ENCODE measurements at places on chromosomes 13 and 19.

GRCh38 chr19:8626842-8627241 lies 3.6 kb upstream of the NFILZ start:
- no peak for DNase-seq

DNA sequence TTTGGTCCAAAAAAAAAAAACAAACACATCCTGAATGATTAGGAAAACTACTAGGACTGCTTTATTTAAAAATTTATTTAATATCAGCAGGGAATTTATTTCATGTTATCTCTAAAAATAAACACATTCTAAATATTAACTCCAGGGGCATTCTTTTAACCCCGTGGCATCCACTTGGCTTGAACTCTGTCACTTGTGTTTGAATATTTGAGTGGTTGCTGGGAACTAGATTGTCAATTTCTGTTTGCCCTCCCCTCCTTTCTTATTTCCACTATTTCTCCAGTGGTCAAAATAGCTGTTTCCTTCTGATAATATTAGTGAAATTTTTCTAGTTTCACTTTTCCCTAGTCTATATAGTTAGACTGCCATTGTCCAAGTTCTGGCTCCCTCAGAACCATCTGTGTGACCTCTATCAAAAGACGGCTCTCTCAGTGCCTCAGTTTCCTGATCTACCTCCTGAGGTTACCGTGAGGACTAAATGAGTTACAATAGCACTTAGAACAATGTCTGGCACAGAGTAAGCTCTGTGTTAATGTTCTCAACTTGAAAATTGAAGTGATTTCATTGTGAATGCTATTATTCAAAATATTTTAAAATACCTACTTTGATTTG lies 107.3 kb downstream of the FGF14 start:
- no peak for DNase-seq

DNA sequence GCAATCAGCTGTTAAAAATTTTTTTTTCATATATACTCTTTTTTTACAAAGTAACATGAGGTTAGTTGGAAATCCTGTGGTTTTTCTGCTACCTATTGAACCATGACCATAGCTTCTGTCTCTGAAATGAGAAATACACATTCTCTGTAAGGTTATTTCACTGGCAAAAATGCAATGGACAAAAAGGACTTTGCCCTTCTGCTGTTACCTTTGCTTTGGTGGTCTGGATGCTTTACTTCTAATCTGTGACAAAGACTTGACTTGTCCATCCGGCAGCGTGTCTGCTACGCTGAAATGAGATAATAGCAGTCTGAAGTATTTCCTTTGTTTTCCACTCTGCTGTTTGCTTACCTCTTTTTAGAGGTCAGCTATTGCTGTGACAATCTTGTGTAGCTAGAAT lies 412.8 kb downstream of the SLITRK6 start:
- no peak for DNase-seq

DNA sequence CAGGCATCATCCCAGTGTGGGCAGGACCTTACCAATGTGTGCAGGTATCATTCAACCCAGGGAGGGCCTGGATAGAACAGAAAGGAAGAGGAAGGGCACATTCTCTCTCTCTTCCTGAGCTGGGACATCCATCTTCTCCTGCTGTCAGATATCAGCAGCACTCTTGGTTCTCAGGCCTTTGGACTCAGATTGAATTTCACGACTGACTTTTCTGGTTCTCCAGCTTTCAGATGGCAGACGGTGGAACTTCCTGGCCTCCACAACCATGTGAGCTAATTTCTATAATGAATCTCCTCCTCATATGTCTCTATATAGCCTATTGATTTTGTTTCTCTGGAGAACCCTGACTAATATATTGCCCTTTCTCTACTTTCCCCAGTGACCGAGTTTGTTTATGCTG lies 77.3 kb downstream of the OLFM4 start:
- no peak for DNase-seq

DNA sequence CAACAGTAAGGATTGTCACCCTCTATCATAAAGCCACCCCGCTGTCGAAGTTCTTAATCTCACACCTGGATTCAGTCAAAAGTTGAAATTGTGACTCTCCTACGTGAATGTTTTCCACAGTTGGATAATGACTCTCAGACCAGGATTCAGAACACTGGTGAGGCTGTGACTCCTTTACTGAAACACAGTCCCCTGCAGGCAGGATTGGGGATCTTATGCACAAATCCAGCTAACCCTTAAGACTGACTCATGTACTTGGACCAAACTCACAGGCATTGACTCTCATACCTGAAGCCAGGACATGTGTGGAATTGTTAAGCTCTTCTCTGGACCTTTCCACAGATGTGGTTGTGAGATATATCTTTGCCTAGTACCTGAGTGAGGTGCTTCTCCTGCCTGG lies 46.8 kb downstream of the ZNF85 start:
- no peak for DNase-seq

DNA sequence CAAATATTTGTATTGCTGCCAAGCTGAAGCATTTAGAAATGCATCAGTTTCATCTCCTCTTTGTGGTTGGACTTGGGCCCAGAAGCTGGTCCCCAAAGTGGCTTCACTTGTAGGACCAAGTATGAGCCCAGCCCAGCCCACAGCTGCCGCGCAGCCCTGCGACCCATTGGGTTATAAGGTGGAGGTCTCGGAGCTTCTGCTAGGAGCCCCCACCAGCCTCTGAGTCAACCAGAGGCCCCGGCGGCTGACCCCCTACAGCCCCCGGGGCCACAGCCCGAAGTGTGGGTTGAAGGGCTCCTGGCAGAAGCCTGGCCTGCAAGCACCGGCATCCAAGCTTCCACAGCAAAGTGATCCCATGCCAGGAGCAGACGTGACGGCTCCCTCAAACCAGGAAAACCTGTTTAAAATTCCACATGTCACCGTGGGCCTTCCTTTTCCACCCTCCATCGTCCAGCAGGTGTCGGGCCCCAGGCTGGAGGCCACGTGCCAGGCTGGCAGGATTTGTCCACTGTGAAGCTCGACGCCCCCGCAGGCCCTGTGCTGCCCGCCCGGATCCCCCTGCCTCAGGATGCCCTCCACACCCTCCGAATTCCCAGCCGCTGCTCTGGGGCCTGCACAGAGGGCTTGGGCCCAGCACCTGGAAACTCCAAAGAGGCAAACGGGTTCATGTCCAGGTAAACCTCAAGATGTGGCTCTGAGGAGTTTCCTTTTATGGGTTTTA lies 54.7 kb downstream of the C13orf46 start:
- no peak for DNase-seq

GRCh38 chr13:43848001-43848649 lies 31.4 kb downstream of the CCDC122 start:
- DNase-seq: no peak

DNA sequence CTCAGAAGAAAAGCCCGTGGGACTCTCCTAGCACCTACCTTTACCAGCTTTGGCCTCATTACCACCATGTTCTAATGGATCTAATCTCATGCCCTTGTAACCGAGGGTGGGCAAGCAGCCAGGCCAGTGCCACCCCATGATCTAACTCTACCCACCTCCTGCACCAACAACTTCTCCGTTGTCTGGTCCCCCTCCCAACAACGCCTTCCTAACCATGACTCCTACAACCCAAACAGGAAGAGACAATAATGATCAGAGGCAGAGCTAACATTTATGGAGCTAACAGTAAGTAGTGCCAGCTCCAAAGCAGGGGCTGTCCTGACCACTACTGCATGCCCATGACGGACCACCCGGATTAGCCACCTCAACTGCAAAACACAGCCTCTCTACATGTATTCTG lies 3.5 kb downstream of the USP12 start:
- no peak for DNase-seq

GRCh38 chr13:70255406-70255991 lies 147.2 kb upstream of the KLHL1 start:
- no peak for DNase-seq

GRCh38 chr13:41456768-41457588 lies at the start of gene RGCC:
RGCC (plus strand) TSS chr13:41457550; CDS start chr13:41457708, 158 bp downstream.
- peak; percentile 88 for DNase-seq

- DNase-seq: no peak
Measured at GRCh38 chr13:93266681-93267080, 40.1 kb downstream of the GPC6 start.

GRCh38 chr19:1266916-1267476 lies 2.1 kb upstream of the CIRBP start:
- DNase-seq: peak; percentile 54

GRCh38 chr19:11252665-11253355 lies 9.5 kb downstream of the DOCK6 start:
- DNase-seq: no peak

GRCh38 chr13:66948910-66949309 lies 281.2 kb downstream of the PCDH9 start:
- DNase-seq: no peak

GRCh38 chr13:101697745-101698144 lies 245.3 kb downstream of the ITGBL1 start:
- DNase-seq: no peak

- DNase-seq: no peak
Measured at GRCh38 chr19:36257520-36257876, 42.6 kb downstream of the ZNF146 start.

GRCh38 chr13:110824702-110825300 lies 90.1 kb downstream of the ANKRD10 start:
- no peak for DNase-seq

GRCh38 chr13:37968555-37968954 lies 99.0 kb upstream of the TRPC4 start:
- DNase-seq: no peak

- no peak for DNase-seq
Measured at GRCh38 chr19:58466089-58466759, 656 bp upstream of the ZNF324 start.

DNA sequence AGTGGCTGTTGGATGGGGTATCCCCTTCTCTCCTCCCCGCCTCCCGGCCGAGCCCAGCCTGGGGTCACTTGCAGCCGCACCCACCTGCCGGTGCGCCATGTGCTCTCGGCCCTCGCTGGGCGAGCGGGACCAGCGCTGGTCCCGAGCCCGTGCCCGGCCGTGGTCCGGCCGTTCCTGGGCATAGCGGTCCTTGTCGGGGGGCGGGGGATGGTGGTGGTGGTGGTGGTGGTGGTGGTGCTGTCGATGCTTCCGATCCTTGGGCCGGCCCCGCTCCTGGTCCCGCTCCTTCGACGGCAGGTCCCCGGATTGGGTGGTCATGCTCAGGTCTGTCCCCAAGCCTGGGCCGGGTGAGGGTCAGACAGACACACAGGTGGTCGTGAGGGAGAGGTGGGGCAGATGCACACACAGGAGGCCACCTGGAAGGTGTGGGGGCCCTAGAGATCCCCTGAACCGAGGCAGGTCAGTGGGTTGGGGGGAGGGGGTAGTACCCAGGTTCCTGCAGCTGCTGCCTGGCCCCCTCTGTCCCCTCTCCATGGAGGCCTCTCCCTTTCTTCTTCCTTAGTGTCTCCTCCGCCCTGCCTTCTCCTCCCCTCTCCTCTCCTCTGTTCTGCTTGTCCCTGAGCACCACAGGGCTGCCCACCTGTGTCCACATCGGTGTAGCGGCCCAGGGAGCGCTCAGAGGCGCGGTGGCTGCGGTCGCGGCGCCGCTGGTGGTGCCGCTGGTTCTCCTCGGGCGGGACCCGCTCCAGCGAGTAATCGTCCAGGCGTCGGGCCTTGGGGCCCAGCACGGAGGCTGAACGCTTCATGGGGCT lies 58.7 kb downstream of the IER2 start:
- no peak for DNase-seq

DNA sequence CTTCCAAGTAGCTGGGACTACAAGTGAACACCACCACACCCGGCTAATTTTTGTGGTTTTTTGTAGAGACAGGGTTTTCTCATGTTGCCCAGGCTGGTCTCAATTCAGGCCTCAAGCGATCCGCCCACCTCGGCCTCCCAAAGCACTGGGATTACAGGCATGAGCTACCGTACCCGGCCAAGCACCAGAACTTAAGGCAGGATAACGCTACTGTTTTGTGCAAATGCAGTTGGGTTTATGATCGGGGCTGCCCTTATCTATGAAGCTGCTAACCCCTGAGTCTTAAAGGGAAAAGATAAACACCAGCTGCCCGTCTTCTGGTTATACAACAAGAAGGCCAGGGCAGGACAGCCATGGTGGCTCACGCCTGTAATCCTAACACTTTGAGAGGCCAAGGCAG lies 12.6 kb upstream of the TM6SF2 start:
- no peak for DNase-seq

- DNase-seq: no peak
Measured at GRCh38 chr19:8256276-8257051, 47.3 kb downstream of the CERS4 start.

DNA sequence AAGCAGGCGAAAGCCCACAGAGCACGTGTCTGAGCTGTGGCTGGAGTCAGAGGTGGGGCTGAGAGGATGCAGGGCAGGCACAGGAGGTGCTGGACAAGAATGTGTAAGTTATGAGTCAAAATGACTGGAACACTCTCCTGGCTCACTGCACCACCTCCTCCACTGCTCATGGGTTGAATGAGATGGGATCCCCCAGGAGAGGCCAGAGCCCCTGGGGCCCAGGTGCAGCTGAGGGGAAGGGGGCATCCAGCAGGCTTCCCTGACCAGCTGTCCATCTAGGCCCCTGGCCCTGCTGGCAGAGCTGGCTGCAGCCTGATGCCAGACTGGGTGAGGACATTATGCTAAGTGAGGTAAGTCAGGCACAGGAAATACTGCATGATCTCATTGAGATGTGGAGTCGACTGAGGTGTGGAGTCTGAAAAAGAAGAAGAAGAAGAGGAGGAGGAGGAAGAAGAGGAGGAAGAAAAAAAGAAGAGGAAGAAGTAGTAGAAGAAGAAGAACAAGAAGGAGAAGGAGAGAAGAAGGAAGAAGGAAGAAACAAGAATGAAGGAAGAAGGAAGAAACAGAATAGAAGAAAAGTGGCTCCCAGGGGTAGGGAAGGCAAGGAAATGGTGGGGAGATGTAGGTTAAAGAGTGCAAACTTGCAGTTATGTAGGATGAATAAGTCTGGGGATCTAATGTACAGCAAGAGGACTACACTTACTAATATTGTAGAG lies 747.4 kb downstream of the UQCRFS1 start:
- DNase-seq: no peak

GRCh38 chr19:41307090-41307875 lies 2.7 kb upstream of the CCDC97 start:
- DNase-seq: no peak

DNA sequence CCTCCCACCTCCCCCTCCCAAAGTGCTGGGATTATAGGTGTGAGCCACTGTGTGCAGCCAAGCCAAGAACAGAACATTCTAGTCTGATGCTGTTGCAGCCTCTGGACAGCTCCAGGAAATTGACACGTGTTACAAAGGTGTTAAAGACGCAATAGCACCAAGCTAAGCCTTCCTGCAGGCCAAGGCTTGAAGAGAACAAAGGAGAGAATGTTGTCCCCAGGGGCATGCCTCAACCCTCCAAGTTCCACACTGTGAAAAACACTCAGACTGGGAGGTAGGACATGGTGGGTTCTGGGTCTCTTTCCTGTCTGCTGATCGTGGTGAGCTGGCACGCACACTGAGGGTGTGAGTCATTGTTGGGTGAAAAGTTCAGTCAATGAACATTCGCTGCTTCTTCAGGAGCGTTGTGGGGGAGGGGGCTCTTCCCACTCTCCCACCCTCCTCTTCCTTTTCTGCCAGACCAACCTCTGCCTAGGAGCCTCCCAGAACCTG lies 5.3 kb upstream of the PTPRS start:
- no peak for DNase-seq

DNA sequence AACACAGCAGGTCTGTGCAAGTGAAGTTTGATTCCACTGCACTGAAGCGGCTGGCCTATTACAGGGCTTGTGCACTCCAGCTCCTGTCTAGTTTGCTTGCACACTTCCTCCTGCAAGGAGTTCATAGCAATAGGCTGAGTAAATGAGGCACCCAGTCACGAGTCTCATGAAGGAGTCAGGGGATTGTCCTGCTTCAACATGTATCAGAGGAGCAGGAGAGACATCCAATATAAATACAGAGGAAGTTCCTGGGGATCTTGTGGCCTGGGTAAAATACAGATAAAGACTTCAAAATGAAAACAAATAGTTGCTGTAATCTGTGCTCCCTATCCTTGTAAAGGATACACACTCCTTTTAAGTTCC lies 259.9 kb downstream of the SLITRK1 start:
- no peak for DNase-seq

- DNase-seq: no peak
Measured at GRCh38 chr19:34669305-34669704, 7.7 kb downstream of the SCGB2B2 start.
